CD8-positive, alpha-beta memory T cell (primary cell): ENCODE measurements at places on chromosomes 4 and X. TPM values are rescaled to one million over a fixed set of nuclear protein-coding genes. Genes with fewer than 3 reads are reported as not detected.

Gene NDNF
- total RNA-seq, result 0.18 TPM

DNA sequence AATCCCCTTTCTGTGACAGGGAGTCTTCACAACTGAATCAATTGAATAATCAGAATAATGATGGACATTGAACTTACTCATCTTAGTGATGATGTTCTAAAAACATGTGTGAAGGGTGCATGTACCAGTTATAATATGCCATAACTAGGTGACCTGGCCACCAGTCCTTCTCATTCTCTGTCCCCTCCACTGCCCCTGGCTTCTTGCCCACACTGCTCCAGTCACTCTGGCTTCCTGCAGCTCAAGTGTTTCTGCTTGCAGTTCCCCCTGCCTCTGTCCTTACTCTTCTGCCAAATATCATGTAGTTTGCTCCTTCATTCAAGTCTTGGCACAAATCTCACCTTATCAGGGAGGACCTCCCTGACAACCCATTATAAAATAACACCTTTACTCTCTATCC lies 168.1 kb upstream of the SLC7A11 start:
- no peak for DNase-seq

GRCh38 chrX:101564651-101565050 lies 14.3 kb downstream of the ARMCX1 start:
- DNase-seq, result no peak

Gene RBMX
- total RNA-seq, result 318 TPM

Gene PRRG3
- total RNA-seq, result not detected

Gene SMR3A
- total RNA-seq, result not detected

DNA sequence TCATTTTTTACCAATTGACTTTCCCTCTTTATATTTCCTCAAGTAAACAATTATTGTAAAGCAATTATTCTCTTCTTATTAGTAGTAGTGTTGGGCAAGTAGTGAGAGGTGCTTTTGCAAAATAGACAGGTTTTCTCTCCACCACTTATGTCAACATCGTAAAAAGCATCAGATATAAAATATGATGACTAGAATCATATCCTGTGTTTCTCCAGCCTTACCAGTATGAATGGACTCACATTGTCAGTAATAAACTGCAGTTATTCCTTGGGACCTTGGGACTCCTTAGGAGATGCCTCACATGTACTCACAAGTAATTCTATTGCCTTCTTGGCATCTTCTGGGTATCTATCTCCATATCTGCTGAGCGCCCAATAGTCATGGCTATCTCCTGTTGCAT lies 40.4 kb upstream of the BRS3 start:
- no peak for DNase-seq

- DNase-seq, result no peak
Observed at GRCh38 chr4:103050736-103051436, 25.7 kb downstream of the SLC9B2 start.

DNA sequence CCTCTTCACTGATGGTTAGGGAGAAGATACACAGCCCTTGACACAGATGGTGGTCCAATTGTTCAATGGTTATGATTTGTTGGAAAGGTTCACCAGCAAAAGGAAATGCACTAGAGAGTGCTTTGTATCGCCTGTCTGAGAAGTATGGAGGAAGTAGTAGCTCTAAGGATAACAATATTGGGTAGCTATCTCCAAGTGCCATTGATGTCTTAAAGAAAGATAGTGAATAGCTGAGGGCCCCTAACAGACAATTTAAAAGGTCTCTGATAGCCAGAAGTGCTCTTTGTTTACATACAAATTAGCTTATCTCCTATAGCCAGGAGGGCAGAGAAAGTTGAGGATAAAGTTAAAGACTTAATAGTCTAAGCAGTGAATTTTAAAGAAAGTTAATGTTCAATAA lies 33.9 kb upstream of the BLTP1 start:
- no peak for DNase-seq

DNA sequence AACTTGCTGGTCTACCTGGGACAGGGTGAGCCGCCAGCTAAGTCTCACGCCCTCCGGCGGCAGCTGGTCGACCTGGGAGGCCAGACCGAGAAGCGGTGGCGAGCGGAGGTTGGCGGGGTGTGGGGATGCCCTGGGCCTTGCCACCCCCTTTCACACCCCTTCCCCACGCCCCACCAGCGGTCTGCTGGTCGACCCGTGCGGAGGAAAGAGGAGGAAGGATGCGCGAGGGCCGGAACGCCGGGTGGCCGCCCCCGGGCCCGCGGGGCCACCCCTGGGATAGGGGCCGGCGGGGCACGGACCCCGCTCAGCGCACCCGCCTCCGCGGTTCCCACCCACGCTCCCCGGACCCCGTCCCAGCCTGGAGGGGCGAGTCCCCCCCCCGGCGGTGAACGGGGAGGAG lies 28.3 kb upstream of the DCAF12L1 start:
- DNase-seq, result no peak

- DNase-seq, result no peak
Observed at GRCh38 chr4:2805712-2806389, 13.0 kb downstream of the SH3BP2 start.

DNA sequence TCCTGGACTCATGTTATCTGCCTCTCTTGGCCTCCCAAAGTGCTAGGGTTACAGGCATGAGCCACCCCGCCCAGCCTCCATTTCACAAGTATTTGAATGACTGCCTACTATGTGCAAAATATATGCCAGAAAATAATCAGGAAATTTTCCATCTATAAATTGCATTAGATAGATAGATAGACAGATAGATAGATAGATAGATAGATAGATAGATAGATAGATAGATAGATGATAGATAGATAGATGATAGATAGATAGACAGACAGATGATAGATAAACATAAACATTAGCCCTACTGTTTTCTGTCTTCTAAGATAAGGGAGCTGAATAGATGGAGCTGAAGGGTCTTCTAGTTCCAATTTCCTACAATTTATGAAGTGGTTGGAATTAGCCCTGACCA lies 87.4 kb upstream of the TRIM2 start:
- DNase-seq, result no peak

- no peak for DNase-seq
Observed at GRCh38 chrX:97766501-97767095, 882.9 kb downstream of the RPA4 start.

DNA sequence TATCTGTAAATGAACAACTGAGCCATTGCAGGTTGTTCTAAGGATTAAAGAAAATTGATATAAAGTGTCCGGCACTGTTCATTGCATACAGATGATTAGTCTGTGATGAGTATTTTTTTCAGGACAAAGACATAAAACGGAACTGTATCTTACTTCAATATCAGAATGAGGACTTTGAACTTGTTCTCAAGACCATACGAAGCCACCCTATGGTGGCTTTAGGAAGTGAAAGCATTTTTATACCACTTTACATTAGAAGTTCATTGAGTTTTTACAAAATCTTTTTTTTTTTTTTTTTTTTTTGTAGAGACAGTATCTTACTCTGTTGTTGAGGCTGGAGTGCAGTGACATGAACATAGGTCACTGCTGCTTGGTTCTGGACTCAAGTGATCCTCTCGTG lies 45.2 kb upstream of the TRIM2 start:
- no peak for DNase-seq

Gene UGT2B15
- not detected for total RNA-seq

DNA sequence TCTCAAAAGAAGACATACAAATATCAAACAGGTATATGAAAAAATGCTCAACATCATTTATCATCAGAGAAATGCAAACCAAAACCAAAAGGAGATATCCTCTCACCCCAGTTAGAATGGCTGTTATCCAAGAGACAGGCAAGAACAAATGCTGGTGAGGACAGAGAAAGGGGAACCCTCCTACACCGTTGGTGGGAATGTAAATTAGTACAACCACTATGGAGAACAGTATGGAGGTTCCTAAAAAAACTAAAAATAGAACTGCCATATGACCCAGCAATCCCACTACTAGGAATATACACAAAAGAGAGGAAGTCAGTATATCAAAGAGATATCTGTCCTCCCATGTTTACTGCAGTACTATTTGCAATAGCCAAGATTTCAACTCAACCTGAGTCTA lies 83.5 kb downstream of the CDS1 start:
- DNase-seq, result no peak

DNA sequence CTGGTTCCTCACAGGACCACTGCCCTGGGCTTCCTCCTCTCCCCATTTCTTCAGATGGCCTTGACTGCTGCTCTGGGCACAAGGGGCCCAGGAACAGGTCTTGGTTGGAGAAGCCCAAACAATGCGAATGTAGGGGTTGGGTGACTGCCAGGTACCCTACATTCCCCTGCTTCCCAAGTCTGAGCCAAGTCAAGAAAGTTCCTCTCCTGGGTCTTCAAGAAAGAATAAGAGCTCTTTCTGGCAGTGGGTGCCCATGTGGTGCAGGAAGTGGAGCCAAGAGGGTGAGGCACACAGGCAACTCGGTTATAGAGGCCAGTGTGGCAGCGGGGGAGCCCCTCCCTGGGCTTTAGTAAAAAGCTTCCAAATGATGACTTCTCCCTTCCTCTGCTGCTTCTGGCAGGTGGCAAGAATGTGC lies 2.7 kb downstream of the SLC34A2 start:
- no peak for DNase-seq

DNA sequence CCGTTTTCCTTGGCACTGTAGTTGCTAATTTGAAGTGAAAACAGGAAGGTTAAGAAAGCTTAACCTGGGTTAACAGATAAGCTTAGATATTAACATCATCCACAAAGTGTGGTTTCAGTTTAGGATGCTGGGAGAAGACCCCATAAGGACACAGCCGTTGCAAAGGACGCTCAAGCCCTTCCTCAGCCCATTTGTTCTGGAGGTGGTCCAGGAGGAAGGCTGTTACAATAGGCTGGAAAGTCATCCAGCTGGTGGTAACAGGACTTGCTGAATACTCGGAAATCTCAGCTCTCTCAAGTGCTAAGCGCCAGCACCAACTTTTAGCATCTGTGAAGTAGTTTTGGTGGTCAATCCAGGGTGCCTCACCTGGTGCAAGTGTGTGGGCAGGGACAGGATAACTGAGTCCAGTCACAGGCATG lies 14.2 kb downstream of the CHST7 start:
- DNase-seq, result no peak

Gene GPR50
- not detected for total RNA-seq

Gene TCEAL7
- not detected for total RNA-seq

Gene ANXA5
- 79.7 TPM for total RNA-seq

DNA sequence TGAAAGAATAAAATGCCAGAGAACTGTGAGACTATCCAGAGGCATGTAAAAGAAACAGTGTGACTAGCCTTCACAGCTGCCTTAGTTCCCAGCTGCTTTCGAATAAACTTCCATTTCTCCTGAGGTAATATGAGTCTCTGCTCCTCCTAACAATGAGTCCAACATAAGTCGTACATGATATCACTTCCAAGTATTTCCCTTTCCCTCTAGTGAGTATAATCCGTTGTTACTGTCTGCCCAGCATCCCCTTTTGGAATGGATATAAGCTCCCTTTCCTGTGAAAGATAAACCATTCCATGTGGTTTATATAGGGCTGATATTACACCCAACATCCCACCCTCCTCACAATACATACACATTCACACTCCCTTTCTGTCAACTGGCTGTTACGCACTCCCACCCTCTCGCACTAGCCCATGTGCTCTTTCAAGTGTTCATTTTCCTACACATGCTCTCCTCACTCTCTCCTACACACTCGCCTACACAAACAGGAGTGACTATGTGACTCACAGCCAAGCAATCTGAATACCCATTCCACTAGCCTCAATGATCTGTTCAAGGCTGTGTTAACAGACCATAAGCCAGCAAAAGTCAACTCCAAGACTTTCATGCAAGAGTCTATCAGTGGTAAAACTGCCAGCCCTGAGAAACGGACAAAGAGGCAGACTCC lies 5.0 kb downstream of the NAF1 start:
- DNase-seq, result no peak
